Testis (tissue), 5 donors: ENCODE measurements at places on chromosomes 4 and X. TPM values are rescaled to one million over a fixed set of nuclear protein-coding genes. Genes with fewer than 3 reads are reported as not detected.
A peak's percentile ranks its signal among the peaks of the same experiment; 100 is the strongest.

- no peak overlapping the region for H3K27ac ChIP-seq
- no peak for DNase-seq
- H3K4me3 ChIP-seq: no peak overlapping the region
- H3K36me3 ChIP-seq: no peaks in the 10 kb centered on the region
- H3K27me3 ChIP-seq: no peaks in the 10 kb centered on the region
Observed at GRCh38 chr4:156766846-156767245, 204.8 kb downstream of the PDGFC start.

DNA sequence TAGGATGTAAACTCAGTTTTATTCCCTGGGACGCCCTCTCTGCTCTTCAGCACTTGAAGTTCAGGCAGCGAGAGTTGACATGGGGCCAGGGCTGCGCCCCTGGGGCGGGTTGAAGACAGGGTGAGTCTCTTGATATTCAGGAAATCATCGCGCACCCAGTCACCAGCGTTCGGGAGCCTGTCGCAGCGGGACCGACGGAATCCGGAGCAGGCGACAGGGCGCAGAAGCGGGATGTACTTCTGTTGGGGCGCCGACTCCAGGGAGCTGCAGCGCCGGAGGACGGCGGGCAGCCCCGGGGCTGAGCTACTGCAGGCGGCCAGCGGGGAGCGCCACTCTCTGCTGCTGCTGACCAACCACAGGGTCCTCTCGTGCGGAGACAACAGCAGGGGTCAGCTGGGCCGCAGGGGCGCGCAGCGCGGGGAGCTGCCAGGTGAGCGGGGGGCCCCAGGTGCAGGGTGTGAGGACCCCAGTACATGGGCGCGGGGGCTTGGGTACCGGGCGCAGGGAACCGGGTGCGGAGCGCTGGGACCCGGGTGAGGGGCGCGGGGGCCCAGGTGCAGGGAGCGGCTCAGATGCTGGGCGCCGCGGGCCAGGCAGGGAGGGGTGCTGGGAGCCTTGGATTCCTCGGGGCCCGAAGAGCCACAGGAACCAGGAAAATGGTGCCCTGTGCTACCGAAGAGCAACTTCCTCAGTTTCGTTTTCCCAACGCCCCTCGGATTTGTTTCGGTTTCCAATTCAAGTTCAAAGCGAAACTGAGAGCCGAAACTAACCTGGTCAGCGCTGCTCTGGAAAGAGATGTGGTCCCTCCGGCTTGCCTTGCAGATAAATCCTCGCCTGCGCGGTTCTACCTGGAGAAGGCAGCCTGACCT lies at the start of gene HERC6:
HERC6 (plus strand) TSS at position 162 of the 869 bp plus-strand sequence; CDS start at position 232, 70 bp downstream.
- no peaks in the 10 kb centered on the region for H3K4me1 ChIP-seq
- DNase-seq: peak; percentile 82
- no peaks in the 10 kb centered on the region for H3K27me3 ChIP-seq
- no peaks in the 10 kb centered on the region for H3K36me3 ChIP-seq
- peak within 1 kb of the TSS; percentile 95 for H3K4me3 ChIP-seq

SLC4A4 gene
- total RNA-seq: 1.7 TPM

DNA sequence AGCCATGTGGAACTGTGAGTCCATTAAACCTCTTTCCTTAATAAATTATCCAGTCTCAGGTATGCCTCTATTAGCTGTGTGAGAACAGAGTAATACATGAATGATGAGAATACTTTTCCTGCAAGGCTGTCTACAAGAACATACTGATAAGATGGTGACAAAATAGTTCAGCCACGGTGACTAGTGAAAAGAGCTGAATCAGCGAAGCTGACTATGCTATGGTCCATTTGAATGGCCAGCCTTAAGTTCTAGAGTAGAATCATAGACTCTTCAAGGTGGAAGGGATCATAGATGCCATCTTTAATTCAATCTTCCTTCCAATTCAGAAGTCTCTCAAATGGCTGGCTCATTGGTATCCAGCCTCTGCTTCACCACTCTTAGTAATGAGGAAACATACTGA lies 163.3 kb downstream of the SPANXN1 start:
- no peaks in the 10 kb centered on the region for H3K36me3 ChIP-seq
- no peak for DNase-seq
- H3K27me3 ChIP-seq: no peaks in the 10 kb centered on the region
- H3K27ac ChIP-seq: no peak overlapping the region
- no peak overlapping the region for H3K4me3 ChIP-seq

CYLC1 gene
- 11.7 TPM for total RNA-seq

DNA sequence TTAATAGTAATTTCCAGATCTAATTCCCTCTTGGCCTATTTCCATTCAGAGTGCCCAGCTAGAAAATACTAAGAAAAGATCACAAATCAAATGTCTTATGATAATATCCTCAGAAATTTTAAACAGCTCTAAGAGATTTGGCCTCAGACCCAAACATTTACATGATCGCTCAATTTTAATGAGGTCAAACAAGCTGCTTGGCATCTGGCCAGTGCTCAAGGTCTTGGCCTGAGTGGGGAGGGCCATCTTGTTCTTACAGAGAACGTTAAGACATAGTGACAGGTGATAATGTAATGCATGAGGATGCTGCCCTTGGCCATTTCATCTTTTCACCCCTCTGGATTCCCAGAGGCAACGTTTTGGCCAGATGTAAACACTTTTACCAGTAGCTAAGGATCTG lies 159.2 kb upstream of the SLC7A11 start:
- no peaks in the 10 kb centered on the region for H3K36me3 ChIP-seq
- H3K4me3 ChIP-seq: no peak overlapping the region
- no peak overlapping the region for H3K27ac ChIP-seq

NRK gene
- total RNA-seq: 4.5 TPM

TLR1 gene
- 2.8 TPM for total RNA-seq

XAGE2 gene
- total RNA-seq: not detected
